ENCODE measurements at places on chromosomes 13 and 19.

- no peak for DNase-seq
These were observed 9.1 kb downstream of the COMP start for GRCh38 chr19:18781885-18782527.

DNA sequence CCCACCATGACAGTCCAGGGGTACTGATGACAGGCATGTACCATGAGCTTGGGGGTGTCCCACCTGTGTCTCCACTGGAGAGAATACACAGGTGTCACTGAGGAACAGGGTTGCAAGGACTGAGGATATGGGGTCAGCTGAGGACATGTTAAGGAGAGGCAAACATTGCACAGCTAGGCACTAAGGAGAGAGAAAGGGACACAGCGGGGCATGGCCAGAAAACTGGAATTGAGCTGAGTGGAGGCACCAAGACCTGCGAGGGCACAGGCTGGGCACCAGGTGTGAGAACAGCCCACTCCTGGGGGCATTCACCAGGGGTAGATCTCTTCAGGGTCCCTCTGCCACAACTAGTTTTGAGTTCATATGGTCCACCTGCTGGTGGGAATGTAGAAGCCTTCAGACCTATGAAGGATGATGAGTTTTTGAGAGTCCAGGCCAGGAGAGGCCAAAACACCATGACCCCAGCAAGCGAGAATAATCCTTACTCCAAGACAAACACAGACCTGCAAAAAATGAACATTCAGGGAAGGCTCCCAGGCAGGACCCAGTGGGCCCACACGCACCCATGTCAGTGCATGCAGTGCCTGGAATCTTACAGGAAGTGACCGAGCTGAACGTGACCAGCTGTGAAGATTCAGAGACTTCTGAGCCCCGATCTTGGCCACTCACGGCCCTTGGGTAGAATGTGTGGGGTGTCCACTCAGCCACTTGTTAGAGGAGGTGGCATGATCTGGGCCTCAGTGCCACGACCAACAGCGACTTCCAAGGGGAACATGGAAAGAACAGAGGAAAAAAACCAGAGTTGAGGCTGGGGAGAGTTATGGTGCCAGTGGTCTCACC lies 1.4 kb upstream of the ZNF584 start:
- no peak for DNase-seq

GRCh38 chr19:47511128-47511517 lies 3.7 kb downstream of the NAPA start:
- DNase-seq, result no peak

- no peak for DNase-seq
These were observed 1.6 kb downstream of the WDR88 start for GRCh38 chr19:33133438-33134031.

DNA sequence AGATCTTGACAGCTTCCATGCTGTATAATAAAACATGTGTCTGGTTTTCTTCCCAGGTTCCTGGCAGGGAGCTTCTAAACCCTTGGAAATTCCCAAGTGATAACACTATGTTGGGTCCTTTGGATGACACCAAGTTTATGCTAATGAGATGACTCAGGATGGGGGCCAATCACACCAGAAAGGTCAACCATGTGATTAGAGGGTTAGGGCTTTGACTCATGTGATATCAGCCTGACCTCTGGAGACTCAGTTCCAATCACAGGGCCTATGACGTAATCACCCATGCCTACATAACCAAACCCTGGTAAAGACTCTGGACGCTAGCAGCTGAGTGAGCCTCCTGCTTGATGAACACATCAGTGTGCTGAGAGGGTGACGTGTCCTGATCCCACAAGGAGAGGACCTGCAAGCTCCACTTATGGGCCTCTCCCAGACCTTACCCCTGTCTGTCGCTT lies 203.6 kb downstream of the DCLK1 start:
- no peak for DNase-seq

DNA sequence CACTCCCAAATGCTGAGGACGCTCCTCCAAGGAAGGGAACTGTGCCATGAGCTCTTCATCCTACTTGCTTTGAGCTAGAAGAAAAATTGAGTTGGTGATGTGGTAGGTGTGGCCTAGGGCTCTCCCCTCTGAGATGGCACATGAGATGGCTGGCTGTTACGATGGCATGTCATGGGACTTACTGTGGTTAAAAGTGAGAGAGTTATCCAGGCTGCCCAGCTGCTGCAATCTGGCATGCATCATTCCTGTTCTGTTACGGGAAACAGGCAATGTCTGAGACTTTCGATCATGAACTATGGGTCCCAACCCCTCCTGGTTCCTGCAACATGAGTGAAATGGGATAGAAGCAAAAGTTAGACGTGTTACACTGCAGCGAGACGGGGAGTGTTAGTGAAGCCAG lies 93.3 kb upstream of the SLC15A1 start:
- no peak for DNase-seq

DNA sequence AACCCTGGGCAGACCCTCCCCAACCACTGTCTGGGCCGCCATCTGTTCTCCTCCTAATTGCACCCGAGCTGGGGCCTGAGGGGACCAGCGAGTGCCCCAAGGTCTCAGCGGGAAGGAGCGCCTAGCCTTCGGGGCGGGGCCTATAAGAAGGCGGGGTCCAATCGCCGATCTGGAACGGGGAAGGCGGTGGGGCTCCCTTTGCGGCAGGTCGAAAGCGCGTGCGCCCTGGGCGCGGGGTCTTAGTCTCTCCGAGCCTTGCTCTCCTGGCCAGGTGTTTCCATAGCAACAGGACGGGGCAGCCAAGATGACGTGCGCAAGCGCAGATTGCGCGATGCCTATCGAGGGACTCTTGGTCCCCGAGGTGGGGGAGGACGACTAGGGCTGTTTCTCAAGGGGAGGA lies 2.8 kb downstream of the MAST1 start:
- no peak for DNase-seq

- no peak for DNase-seq
These were observed 6.6 kb downstream of the ANKRD10 start for GRCh38 chr13:110907951-110908898.

GRCh38 chr13:100954430-100955305 lies 280.1 kb upstream of the TMTC4 start:
- no peak for DNase-seq

DNA sequence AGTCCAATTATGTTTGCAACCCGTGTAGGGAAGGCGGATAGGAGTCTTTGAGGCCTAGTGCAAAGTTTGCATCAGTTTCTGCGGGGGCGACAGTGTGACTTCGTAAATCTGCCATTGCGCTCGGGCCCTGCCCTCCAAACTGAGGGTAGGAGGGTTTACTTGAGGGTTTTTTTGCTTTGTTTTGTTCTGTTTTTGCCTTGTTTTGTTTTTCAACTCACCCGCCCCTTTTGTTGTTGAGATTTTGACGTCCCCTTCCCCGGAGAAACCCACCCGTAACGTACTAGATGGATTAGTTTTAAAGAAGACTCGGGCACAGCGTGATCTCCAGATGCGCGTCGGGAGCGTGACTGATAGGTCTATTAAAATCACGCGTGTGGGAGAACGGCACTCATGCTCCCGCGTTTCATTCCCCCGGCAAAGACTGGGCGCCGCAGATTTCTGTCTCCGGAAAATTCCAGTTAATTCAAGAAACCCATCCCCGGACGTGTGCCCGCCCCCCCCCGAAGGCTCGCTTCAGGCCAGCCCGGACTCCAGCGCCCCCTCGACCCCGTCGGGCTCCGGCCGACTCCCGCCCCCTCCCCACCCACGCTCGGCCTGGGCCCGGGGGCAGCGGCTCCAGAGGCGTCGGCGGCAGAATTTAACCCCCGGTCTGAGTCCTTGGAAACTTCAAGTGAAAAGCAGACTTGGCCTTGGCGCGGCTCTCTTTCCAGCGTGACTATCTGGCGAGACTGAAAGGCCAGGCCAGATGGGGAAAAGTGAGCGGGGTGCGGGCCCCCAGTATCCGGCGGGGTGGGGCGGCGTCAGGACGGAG lies 5.0 kb downstream of the SOX1 start:
- no peak for DNase-seq

- no peak for DNase-seq
These were observed 28.3 kb upstream of the GARRE1 start for GRCh38 chr19:34226036-34226435.

DNA sequence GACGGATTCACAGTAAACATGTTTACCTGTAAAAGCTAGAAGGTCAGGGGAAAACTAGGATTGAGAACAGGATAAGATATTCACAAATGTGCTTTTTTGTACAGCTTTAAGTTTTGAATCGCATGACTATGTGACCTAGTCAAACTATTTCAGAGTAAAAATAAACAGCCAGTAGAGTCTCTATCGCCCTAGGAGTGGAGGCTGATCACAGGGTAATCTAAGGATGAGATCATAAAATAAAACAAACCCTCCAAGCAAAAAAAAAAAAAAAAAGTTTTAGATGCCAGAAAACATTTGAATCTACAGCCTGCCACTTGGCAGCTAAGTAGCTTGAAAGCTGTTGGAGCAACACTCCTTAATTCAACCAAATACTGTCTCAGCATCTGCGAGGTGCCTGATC lies 26.8 kb downstream of the ZNF350 start:
- DNase-seq, result no peak

DNA sequence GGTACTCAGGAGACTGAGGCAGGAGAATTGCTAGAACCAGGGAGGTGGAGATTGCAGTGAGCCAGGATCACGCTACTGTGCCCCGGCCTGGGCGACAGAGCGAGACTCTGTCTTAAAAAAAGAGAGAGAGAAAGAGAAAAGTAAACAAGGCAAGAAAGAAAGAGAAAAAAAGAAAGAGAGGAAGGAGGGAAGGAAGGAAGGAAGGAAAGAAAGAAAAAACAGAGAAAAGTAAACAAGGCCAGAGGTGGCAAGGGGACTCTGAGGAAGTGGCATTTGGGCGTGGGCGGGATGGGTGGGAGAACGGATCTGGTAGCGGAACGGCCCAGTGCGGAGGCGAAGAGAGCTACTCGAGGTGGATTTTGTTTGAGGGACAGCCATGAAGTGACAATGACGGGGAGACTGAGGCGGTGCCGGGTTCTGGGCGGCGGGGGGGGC lies 7.5 kb upstream of the ARRDC2 start:
- no peak for DNase-seq

GRCh38 chr13:98681049-98681448 lies 71.4 kb downstream of the SLC15A1 start:
- no peak for DNase-seq

- no peak for DNase-seq
These were observed 8.1 kb downstream of the NKPD1 start for GRCh38 chr19:45152504-45153338.

DNA sequence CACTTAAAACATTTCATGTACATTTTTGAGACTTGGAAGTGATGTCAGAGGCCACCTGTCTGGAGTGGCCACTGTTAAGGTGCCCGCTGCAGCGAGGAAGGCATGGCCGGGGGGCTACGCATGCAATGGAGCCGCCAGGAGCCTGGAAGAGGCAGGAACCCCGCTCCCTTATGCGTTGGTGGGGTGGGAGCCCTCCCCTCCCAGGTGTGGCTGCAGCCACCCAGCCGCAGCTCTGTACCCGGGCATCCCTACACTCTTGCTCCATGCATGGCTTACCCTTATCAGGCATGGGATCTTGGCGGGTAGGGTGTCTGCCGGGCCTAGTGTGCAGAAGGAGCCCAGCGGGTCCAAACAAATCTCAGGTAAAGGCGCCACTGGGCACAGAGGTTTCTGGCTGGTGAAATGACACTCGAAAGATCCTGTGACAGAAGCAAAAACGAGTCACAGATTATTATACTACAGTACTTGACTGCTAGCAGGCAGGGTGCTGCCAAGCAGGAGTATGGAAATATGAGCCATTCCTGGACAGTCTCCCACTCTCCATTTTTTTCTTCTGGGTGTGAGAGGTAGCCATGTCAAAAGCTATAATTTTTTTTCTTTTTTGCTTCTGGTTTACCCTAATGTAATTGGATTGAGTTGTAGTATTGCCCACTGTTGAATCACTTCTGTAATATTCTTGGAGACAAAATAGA lies 1606.3 kb upstream of the MIR17HG start:
- no peak for DNase-seq

- no peak for DNase-seq
These were observed 257.9 kb downstream of the COG6 start for GRCh38 chr13:39913339-39913738.

DNA sequence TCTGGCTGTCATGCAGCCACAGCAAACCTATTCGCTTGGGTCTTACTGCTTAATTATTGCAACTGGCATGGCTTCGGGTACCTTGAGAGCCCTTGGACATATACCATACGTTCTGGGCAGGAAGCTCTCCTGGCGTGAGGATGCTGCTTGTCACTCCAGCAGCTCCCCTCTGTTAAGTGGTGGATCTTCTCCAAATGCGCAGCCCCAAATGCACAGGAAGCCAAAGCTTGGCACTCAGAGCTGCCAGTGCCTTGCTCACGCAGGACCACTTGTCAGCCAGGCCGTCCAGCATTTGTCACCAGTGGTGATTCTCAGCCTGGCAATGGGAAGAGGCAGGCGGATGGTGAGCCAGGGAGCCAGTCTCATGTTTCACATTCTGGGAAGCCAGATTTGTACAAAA lies 158.6 kb downstream of the KATNAL1 start:
- no peak for DNase-seq

DNA sequence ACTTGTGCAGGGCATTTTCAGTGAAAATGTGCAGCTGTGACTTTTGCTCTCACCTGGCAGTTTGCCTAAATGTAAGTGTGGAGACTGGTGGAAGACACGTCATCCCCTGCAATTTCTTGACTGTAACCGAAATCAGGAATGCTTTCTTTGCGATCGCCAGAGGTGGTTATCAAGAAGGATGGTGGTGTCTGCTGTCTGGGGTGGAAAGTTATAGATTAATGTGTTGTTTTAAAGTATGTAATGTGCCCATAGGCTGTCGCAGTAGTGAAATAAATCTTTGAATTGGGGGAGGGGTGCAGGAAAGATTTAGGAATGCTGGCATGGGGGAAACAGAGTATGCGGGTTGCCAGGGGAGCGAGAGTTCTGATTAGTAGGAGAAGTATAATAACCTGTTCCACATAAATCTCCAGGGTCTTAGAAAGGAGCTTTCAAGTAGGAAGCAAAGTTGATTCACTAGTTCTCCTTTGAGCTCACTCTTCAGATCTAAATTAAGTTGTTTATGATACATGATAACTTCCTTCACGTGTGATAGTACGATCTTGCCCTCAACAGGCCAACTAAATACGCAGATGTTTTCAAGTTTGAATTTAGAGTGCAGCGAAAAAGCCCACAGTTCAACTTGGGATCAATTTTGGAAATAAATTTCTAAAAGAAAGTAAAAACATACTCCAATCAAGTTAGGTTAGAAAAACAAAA lies 1520.0 kb upstream of the SLC10A2 start:
- no peak for DNase-seq

GRCh38 chr19:14085309-14085995 lies at the start of gene C19orf67:
Gene C19orf67, minus strand, starts transcription at chr19:14085783. Its CDS starts 156 bp downstream, at chr19:14085627.
- no peak for DNase-seq

GRCh38 chr13:28316129-28316528 lies 177.8 kb downstream of the PAN3 start:
- DNase-seq, result no peak

GRCh38 chr13:64770743-64771142 lies 2459.4 kb downstream of the PCDH9 start:
- no peak for DNase-seq

DNA sequence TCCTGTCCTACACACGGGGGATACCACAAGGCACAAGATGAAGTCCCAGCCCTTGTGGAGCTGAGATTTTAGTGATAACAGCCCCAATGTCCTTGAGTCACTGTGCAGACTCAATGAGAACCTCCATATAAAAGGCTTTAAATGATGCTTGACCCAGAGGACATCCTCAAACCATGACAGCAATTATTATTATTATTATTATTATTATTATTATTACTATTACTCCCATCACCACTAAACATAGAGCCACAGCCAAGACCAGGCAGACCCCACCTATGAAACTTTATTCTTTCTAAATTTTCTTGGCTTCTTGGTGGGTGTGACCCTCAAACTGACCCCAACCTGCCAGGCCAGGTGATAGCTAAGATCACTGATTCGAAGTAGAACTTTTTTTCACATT lies 11.1 kb downstream of the C19orf47 start:
- DNase-seq, result no peak

GRCh38 chr19:58353717-58354477 lies 605 bp upstream of the A1BG start:
- DNase-seq, result no peak
